Esophagus muscularis mucosa (tissue), 4 donors: ENCODE measurements at places on chromosomes 11 and 22.

GRCh38 chr11:120248551-120249278 is 8.8 kb downstream of the POU2F3 start:
- no peak for DNase-seq

DNA sequence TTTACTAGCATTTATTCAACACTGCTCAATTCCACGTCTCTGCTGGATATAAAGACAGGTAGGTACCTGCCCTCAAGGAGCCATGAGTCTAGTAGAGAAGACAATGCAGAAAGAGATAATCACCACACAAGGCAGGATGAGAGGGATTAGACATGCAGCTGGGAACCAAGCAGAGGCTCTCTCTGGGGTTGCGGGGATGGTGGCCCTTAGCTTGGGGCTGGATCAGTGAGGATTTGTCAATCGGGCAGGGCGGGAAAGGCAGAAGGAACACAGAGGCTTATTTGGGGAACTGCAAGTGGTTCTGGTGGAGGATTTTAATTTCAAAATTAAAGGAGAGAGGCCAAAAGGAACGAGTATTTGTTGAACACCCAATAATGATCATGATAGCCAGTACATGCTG is 8.5 kb upstream of the DMC1 start:
- peak; percentile 70 for DNase-seq

GRCh38 chr11:62804310-62805075 is 747 bp downstream of the NXF1 start:
- no peak for DNase-seq

DNA sequence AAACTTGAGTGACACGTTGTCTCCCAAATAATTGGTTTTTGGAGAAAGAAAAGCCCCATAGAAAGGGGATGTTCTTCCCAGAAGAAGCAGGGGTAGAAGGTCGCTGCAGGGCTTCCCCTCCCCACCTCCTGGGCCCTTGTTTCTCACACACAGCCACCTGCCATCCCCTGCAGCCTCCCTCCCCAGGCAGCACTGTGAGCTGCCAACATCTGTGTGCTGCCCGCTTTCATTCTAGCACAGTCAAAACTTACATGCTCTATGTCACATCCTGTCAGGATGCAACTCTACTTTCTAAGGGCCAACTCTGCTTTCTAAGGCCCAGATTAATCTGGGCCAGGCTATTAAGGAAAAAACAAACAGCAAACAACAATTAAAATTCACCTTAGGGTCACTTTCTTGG is 309.4 kb upstream of the ZC3H12C start:
- DNase-seq = no peak
